ENCODE measurements at places on chromosomes 16 and 17.

DNA sequence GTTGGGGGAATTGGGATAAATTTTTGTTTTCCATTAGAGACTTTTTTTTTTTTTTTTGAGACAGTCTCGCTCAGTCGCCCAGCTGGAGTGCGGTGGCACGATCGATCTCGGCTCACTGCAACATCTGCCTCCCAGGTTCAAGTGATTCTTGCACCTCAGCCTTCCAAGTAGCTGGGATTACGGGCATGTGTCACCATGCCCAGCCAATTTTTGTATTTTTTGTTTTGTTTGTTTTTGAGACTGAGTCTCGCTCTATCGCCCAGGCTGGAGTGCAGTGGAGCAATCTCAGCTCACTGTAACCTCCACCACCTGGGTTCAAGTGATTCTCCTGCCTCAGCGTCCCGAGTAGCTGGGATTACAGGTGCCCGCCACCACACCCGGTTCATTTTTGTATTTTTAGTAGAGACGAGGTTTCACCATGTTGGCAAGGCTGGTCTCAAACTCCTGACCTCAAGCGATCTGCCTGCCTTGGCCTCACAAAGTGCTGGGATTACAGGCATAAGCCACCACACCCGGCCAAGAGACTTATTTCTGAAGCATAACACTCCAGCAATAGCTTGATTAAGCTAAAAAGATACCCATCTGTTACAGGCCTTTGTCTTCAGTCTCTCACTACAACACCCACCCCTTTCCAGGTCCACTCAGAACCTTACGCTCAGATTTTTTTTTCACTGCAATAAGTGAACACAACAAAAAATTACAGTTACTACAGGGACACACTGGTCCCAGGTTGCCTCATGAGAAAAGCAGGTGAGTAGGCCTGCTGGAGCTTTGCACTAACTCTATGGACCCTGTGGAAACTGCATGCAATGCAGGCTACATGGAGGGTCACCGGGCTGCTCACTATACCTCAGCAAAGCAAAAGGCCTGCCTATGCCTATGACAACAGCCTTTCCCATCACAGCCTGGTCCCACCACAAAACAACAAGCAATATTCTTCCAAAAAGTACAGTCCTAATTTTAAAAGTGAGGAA lies 34.6 kb downstream of the KANSL1 start:
- no peak for DNase-seq

DNA sequence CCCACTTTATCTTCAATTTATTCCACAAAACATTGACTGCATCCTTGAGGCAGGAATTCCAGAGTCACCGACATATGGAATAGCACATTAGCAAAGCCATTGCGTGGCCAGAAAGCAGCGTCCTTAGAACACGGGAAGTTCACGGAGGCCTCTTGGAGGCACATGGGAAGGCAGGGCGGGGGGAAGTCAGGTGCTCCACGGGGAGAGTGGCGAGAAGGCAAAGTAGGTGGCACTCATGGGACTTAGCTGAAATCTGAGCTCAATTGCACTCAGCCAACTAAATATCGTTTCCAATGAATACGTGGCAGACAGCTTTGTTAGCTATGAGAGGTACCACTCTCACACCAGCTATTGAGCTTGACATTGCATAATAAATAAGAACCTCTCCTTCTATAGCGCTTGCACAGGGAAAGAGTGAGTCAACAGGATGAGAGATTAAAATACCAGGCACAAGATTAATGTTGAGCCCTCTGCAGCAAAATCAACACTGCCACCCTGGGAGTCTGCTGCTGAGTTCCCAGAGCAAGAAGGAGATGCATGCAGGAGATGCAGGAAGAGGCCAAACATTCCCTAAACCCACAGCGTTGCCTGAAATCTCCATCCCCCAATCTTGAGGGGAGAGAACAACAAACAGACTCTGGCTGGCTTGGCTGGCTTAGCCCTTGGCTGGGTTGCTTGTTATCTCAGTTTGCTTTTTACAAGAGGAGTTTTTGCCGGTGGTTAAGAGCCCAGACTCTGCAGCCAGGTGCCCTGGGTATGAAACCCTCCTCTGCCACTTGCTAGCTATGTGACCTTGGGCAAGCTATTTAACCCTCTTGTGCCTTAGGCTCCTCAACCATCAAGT lies 28.8 kb downstream of the ABCC12 start:
- no peak for DNase-seq

DNA sequence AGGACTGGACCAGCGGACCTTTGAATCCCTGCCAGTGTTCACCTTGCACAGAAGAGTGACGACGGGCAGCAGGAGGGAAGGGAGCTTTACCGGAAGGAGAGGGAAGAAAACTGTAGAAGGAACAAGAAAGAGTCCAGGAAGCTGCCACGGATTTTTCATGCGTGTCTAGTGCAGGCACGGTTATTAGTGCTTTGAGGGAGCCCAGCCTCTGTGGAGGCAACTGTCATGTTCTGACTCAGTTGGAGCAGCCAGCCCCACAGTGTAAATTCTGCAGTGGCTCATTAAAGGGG lies 6.5 kb upstream of the HOXB13 start:
- DNase-seq = no peak

GRCh38 chr17:7644775-7645174 lies 6.0 kb upstream of the ATP1B2 start:
- DNase-seq = no peak

- DNase-seq = no peak
Measured at GRCh38 chr17:41547378-41547841, 19.3 kb upstream of the KRT19 start.

DNA sequence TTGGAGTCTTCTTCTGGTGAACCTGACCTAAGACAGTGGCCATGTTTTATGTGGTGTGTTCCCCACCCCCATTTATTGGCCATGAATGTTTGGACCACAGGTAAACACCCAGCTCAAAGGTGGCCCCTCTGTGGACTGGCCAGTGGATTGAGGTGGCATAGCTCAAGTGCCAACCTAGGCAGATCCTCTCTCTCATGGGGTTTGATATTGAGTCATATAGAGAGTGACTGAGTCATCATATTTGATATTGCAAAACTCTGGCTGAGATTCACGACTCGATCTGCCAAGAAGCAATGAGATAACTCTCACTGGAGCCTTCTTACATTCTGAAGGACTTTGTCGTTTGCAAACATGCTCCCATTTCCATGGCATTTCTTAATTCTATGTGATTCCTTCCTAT lies 10.5 kb upstream of the TEKT3 start:
- no peak for DNase-seq

DNA sequence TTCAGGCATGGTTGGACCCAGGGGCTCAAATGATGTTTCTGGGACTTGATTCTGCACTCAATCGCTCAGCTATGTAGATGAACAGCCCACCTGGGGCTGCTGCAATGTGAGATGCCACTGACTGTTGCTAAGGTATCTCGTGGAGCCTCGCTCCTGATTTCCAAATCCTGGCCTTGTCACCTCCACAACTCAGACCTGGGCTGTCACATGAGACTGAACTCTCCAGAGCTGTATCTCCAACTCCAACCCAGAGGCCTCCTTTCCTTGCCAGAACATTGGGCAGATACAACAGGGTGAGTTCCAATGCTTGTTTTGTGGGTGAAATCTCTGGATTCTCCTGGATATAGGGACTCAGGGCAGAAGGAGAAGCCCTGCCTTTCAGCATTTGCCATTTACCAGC lies 79.5 kb downstream of the GNAO1 start:
- no peak for DNase-seq

- no peak for DNase-seq
Measured at GRCh38 chr17:2949469-2950044, 113.8 kb downstream of the OR1D5 start.

- DNase-seq = no peak
Measured at GRCh38 chr16:58733248-58733670, 857 bp downstream of the GOT2 start.

DNA sequence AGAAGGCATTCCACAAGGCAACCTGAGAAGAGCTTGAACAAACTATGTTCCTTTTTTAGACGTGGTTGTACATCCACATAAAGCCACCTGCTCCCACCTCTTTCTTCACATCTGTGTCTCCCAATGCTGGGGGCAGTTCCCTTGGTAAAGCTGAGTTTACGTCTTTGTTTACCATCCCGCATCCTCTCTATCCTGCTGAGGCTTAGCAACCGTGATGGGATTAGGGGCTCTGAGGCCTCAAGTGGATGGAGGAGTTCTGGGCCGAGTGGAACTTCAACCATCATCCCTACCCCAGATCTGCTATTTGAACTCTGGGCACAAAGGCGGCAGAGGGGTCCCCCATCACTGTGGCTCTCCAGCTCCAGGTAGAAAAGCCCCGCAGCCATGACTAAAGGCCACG lies 94.2 kb upstream of the CREBBP start:
- no peak for DNase-seq

- no peak for DNase-seq
Measured at GRCh38 chr16:10865991-10866966, 10.7 kb upstream of the CIITA start.

DNA sequence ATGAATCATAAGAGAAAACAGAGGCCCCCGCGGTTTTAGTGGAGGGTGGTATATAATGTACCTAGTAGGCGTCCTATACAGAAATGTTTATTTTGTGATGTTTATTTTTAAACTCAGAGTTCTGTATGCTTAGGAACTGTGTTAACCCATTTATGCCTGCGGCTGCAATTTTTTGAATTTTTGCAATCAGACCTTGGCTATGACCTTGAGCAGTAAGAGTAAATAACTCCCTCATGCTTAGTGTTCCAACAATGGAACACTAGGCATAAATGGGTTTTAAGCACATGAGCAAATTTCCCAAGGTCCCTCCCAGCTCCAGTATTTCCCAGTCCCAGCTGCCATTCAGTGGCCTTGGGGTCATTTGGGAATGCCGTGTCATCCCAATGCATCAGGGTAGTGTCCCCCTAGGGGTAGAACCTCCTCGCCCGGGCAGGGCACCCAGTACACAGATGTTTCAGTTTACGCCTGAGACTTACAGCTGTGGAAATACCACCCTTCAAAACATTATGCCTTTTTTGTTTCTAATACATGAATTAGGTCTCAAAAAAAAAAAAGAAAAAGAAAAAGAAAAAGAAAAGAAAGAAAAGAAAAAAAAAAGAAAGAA lies 605.8 kb upstream of the CDH11 start:
- no peak for DNase-seq

DNA sequence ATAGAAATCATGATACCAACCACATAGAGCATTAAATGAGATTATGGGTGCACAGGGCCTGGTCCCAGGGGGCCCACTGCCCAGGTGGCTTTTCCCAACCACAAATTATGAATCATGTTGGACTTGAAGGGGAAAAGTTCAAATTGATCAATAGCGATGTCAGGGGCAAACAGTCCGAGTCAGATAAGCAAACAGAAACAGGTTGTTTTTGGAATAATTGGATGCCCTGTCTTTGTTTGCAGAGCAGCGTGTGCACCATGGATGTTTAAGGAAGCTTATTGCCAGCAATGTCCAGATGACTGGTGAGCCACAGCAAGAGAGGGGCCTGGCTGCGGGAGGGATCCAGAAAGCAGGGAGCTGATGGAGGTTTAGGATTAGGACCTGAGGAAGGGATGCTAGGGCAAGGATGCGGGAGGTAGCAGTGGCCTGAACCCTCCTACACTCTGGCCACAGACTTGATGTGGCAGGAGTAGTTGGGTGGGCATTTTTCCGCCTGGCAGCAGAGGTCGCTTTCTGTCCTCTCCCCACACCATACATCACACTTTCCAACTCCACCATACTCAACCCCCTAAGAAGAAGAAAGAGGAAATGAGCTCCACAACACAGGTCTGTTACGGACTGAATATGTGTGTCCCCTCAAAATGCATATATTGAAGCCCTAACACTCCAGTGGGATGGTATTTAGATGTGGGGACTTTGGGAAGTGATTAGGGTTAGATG lies 266.4 kb upstream of the RPL38 start:
- DNase-seq = no peak

DNA sequence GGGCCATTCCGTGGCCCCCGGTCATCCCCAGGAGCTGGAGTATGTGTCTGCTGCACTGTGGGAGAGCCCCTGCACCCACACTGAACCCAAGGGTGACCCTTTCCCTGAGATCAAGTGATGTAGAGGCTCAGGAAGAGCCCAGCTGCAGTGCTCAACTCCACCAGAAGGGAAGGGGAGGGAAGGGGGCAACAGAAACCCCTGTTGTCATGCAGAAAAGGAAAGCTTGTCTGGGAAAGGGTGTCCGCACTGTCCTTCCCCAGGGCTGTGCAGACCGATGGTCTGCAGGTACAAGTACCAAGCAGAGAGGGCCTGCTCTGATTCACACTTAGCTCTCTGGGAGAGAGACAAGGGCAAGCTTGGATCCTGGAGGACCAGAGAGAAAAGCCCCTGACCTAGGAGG lies 45.7 kb upstream of the TOB1 start:
- no peak for DNase-seq

- no peak for DNase-seq
Measured at GRCh38 chr17:27520491-27521185, 64.4 kb downstream of the KSR1 start.

Data from 8988T (cell line).